ENCODE measurements at places on chromosomes 5 and 9.

DNA sequence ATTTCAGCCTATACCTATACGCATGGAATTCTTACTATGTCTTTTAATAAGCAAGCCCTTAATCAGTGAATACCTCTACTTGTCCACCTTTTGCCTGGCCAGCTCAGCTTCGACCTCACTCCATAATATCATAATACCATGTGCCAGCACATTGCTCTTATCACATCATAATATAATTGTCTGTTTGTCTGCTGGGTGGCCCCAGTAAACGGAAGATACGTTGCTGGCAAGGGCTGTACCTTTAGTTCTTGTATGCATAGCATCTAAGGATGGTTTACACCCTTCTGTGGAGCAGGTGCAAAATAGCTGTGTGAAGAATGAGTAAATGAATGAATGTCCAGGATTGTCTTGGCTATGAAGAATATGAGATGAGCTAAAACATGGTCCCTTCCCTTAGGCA lies 29.9 kb downstream of the SV2C start:
- DNase-seq, result no peak

GRCh38 chr5:124162767-124163532 lies 583.5 kb downstream of the ZNF608 start:
- DNase-seq, result no peak

DNA sequence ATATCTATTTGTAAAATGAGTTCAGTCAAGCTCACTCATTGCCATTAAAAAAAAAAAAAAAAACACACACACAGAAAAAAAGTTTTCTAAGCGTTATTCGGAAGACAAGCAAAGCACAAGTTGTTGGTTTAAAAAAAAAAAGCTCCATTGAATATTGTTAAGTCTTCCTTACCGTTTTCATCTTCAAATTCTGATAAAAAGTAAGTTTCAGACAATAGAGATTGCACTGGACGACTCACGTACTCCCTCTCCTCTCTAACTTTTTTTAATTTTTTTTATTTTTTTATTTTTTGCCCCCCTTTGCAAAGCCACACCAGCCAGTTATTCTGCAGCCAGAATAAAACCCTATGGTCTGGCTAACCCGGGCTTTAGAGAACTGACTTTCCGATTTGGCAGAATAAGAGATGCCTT lies 544 bp downstream of the ADAMTS6 start:
- DNase-seq, result no peak

DNA sequence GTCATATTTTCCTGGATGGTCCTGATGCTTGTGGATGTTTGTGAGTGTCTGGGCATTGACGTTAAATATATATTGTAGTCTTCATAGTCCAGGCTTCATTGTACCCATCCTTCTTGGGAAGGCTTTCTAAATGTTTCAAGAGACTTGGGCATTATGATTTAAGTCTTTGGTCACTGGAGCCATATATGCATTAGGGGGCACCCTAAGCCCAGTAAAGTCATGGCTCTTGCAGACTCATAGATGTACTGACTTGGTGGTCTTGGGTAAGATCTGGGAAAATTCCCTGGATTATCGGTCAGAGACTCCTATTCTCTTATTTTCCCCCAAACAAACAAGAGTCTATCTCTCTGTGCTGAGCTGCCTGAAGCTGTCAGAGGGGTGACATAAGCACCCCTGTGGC lies 271.1 kb downstream of the TRIM36 start:
- no peak for DNase-seq

- no peak for DNase-seq
Measured at GRCh38 chr5:91651704-91652103, 268.6 kb upstream of the ARRDC3 start.

GRCh38 chr5:168286386-168286785 lies 5.1 kb upstream of the WWC1 start:
- no peak for DNase-seq

DNA sequence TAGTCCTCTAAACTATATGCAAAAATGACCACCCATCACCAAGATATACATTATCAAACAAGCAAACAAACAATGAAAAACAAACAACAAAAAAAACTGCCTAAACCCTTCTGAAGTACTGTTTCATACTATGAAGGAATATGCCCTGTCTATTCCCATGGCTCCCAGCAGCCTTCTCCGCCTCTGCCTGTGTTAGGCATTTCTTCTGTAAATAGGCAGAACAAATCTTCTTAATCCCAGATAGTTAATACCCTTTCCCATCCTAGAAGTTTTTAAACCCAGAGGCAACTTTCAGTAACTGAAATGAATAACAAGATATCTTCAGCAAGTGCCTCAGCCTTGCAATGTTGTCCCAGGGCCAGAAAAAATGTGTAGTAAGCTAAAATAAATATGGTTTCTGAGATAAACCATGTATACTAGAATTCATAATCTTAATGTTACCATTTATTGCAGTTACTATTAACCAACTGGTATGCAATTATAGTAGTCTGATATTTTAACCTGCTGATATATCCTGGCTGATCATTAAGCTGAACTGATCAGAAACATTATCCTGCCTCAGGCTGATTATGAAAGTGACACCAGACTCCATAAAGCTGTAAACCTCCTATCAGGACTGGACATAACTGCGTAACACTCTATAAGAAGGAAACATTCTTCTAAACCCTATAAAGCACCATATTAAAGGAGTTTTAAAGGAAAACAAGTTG lies 68.5 kb downstream of the ANKRD31 start:
- DNase-seq, result no peak

DNA sequence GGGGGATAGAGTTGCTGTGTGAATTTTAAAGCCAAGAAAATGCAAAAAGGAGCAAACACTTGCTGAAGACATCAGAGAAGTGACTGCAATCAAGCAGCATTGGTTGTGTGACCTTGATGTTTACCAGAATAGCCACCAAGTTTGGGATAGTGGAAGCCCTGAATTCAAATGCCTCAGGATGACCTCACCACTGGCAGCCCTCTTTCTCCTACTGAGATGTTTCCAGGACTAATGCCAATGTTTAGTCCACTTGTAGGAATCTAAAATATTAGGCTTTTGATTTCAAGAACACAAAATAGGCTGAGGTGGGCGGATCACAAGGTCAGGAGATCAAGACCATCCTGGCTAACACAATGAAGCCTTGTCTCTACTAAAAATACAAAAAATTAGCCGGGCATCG lies 112.2 kb upstream of the NUDT12 start:
- no peak for DNase-seq

- no peak for DNase-seq
Measured at GRCh38 chr9:20781092-20781491, 97.0 kb downstream of the FOCAD start.

DNA sequence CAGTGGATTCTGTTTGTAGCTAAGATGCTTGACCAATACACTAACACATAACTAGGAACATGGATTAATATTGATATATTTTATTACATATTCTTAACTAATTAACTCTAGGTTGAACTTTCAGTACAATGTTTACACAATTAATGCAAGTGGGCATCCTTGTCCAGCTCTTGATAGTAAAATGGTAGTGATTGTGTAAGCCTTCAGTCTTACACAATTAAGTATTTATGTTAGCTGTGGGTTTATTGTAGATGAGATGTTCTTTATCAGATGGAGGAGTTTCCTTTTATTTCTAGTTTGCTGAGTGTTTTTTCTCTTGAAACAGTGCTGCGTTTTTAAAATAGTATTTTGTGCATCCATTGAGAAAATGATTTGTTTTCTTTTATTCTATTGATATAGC lies 1210.8 kb downstream of the CDH12 start:
- no peak for DNase-seq

GRCh38 chr9:93238953-93239925 lies 55.3 kb downstream of the WNK2 start:
- DNase-seq, result no peak

- DNase-seq, result no peak
Measured at GRCh38 chr9:134951461-134951860, 33.7 kb upstream of the FCN1 start.

DNA sequence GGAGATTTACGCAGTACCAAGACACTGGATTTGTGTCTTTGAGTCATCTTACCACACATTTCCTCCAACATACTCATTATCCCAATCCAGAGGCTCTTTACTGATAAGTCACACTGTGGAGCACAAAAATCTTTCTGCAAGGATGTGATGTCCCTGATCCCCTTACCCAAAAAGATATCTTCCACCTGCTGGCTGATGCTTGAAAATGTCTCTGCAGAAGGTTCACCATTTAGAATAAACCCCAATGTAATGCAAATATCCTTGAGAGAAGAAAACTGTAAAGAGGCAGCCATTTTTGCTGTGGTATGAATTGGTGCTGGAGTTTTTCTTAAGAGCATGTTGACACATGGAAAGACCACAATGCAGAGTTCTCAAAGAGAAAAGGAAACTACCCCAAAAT lies 65.7 kb upstream of the RORB start:
- DNase-seq, result no peak

DNA sequence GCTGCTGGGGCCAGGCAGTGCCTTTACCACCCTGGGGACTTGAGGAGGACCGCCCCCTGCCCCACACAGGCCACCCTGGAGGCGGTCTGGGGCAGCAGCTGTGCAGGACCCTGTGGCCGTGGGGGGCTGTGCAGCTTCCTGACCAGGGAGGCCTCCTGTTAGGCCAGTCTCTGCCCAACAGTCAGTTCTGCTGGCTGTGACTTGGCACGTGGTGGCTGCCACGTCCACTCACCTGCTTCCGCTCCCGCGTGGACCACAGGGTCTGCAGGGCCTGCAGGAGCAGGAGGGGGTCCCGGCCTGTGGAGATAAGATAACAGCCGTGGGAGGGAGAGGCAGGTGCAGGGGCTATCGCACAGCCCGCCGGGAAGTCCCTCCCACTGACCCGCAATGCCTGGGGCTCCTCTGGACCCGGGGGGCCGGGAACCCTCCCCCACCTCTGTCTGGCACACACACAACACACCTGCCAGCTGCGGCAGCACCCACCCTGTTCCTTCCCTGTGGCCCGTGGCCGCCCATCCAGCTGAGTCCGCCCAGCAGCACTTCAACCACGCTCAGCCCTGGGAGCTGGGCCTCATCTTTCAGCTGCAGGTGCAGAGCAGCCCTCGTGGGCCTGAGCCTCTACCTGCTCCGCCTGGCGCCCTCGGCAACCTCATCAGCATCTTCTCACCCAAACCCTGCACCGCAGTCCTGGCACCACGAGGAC lies 39.7 kb downstream of the EXD3 start:
- no peak for DNase-seq

DNA sequence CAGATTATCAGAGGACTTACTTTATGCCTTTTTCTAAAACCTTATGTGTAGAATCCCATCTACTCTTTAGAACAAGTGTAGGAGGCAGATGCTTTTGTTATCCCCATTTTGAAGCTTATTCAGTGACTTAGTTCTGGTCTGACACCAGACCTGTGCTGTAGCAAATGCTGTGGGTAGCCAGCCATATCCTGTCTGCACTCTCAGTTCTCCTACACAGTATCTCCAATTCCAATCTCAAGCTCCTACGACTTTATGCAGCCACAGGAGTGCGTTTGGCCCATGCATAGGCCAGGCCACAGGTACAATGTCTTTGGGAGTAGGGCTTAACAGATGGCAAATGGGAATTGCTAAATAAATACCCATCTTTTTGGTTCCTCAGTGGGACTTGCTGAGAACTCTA lies 292.6 kb downstream of the MCTP1 start:
- no peak for DNase-seq

DNA sequence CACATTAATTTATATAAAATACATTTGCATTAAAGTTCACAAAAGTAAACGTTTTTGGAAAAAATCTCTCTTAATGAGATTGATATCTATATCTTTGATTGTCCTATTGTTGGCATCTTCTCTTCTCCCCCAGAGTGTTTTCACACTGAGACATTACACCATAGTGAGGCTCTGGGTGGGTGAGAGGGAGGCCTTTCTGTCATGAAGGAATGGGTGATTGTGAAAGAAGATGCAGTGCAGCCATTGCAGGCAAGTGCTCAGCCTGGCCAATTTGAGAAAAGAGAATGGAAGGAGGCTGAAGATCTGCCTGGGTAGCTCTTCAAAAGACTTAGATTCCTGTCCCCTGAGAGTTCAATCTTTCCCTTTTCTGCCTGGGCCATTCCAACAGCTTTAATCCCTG lies 140.8 kb downstream of the SLC12A2 start:
- no peak for DNase-seq

- DNase-seq, result no peak
Measured at GRCh38 chr5:95841914-95842812, 19.6 kb upstream of the GLRX start.

- DNase-seq, result no peak
Measured at GRCh38 chr5:131986161-131986912, 25.1 kb downstream of the ACSL6 start.

DNA sequence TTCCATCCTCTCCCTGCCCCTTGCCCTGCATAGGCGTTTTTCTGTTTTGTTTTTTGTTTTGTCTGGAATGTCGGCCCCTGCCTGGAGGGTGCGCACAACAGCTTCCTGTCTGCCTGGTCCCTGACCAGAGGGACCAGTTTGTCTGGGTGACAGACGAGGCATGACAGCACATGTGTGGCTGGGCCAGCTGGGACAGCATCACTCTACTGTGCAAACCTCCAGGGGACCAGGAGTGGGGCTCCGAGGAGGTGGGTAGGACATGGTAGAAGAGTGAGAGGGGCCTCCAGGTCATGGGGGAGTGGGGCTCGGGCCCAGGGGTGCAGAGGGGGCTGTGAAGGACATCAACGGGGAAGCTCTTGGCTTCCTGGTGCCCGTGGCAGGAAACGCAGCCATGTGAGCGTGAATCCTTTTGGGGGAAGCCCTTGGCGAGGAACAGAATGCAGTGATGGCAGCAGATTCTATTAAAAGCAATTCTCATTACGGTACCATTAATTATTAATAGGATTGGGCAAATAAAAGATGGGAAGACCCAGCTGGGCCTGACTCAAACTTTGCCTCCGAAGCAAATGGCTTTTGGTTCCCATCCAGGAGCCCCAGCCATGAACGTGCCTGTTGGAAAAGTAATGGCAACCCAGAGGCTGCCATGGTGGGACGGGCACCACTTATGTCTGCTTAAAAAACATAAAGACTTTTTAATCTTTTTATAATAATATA lies 184.4 kb upstream of the IER5L start:
- DNase-seq, result no peak

- no peak for DNase-seq
Measured at GRCh38 chr5:67873935-67874334, 341.6 kb upstream of the PIK3R1 start.

DNA sequence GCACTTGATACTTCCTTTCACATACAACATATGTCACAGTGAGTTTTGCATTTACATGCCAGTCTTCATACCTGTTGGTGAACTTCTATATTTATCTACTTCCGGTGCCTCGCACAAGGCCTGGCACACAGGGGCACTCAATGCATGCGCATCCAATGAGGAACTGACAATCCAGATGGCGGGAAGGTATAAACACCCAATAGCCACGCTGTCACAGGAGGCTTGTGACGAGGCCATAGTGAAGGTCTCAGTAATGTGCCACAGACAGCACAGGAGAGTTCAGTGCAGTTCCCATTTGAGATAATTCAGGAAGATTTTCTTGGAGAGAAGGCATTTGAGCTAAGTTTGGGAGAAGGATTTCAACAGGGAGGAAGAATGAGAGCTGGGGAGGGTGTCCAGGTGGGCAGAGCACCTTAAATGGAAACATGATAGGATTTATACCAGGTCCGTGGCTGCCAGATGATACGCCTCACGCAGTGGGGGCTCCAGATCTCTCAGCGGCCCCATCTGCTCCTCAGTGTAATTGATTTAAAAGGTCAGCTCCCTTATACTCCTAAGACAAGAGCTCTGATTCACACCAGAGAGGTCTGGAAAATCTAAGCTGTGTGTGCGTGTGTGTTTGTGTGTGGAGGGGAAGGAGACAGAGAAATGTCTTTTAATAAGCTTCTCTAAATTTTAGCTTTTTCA lies 206.2 kb downstream of the DCP2 start:
- DNase-seq, result no peak
